ENCODE measurements at places on chromosomes 5 and 9.

DNA sequence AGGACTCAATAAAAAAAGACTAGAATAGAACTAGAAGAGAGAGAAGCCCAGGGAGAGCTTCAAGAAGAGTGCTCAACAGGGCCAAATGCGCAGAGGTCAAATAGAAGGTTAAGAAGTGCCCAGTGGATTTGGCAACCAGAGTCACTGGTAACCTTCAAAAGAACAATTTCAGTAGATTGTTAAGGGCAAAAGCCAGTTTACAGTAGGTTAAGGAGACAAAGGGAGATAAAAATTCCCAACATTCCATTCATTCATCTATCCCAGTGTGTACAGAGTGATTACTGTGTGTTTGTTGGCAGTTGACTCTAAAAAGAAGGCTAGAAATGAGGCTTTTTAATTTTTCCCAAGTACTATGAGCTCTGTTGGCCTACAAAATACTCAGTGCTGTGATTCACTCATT is 69.4 kb downstream of the RIGI start:
- DNase-seq, result no peak

GRCh38 chr9:134039386-134040175 is 14.3 kb downstream of the BRD3OS start:
- no peak for DNase-seq

GRCh38 chr9:16147726-16148125 is 594.9 kb downstream of the CCDC171 start:
- DNase-seq, result no peak

DNA sequence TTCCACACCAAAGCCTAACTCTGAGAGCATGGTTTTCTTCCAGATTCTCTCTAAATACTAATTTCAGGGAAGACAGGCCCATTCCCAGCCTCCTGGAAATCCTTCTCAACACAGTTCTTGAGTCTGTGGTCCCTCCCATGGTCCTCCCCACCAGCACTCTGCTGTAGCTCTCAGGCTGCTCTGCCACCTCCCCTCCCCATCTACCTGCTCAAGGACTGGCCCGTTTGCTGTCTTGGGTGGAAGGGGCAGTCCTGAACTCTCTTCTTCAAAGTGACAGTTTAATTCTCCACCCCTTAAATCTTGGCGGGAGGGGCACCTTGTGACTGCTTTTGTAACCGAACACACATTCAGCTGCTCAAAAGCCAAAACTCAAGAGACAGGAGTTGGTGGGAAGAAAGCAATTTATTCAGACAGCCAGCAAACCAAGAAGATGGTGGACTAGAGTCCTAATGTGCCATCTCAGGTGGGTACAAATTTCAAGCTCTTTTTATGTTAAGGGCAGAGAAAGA is 7.6 kb upstream of the LCN15 start:
- DNase-seq, result no peak

DNA sequence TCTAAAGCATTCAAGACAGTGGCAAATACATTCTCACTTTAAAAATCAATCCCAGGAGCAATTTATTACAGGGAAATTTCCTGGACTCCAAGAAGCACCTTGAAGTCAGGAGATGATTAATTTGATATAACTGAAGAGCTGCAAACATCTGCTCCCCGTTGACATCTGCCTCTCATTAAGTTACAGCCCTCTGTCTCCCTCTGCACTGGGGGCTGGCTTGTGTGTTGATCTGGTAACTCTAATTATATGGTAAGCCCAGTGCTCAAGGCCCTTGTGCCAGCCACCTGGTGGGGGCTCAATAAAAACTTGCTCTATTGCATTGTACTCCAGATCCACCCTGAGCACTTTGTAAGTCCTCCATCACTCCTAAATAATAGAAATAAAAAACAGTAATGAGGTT is 131.1 kb upstream of the ZNF462 start:
- no peak for DNase-seq

DNA sequence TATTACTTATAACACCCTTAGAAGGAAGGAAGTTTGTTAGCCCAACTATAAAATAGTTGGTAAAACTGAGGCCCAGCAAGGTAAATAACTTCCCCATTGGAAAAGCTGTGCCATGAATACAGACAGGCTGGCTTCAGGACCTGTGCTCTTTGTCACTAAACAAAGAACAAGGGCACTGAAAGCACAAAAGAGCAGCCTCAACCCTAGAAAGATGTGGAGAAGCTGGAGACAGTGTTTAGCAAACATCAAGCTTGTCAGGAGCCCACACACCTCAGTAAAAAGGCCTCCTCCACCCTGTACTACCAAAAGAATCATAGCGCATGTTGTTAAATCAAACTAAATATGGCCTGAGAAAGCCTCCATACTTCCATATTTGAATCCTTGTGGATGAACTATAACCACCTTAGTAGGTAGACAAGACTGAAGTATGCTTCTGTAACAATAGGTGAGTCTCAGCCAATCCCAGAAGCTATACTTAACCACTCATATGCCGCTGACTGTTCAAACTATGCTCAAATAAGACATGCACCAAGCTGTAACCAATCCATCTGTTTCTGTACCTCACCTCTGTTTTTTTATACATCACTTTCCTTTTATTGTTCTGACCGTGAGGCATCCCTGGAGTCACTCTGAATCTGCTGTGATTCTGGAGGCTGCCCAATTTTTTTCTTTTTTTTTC is 18.4 kb upstream of the SCGB3A2 start:
- DNase-seq, result no peak

DNA sequence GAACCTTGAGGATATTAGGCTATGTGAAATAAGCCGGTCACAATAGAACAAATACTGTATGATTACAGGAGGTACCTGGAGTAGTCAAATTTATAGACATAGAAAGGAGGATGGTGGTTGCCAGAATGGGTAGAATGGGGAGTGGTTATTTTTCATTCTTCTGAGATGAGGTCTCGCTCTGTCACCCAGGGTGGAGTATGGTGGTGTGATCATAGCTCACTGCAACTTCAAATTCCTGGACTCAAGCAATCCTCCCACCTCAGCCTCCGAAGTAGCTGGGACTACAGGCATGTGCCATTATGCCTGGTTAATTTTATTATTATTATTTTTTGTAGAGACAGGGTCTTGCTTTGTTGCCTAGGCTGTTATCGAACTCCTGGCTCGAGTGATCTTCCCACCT is 27.1 kb downstream of the SH3PXD2B start:
- no peak for DNase-seq

GRCh38 chr5:141484641-141485311 is at the start of gene PCDHGC4:
Gene PCDHGC4 (plus strand): TSS chr5:141485030. CDS start chr5:141485174, 144 bp downstream.
- no peak for DNase-seq

- DNase-seq, result no peak
Measured at GRCh38 chr5:62969409-62970120, 390.9 kb downstream of the LRRC70 start.

DNA sequence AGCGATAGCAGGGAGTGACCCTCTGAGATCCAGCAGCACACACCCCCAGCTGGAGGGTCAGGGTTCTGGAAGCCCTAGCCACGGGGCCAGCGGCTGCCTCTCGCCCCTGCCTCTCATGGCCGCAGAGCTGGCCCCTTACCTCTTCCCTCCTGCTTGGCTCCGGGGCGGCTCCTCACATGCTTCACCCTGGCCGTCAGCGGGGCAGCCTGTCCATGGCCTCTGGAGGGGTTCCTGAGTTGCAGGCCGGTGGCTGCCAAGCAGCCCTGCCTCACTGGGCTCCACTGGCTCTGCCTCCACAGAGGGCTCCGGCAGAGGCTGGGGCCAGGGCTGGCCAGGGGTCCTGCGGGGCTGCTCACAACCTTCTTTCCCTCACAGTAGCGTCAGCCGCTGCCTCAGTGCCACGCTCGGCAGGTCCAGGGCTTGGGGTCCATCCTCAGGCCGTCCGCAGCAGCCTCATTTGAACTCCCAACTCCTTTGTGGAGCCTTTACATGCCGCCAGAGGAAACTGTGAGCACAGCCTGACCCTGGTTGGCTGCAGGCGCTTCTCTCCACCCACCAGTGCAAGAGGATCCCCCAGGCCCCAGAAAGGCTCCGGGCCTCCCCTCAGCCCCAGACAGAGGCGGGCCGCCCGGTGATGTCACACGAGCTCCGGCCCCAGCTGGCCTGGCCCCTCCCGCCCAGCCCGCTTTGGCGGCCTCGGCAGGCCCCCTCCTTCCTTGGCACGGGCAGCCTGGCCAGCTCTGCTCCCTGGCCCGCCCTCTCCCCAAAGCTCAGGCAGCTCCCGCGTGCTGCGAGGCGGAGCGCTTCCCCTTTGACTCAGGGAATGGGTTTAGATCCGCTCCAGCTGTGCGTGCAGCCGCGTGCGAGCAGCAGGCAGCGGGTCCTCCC is at the start of gene ANGPTL2:
ANGPTL2 (minus strand) TSS at position 460 of the 888 bp plus-strand sequence. CDS start 13,904 bp downstream, outside the sequence.
- no peak for DNase-seq

DNA sequence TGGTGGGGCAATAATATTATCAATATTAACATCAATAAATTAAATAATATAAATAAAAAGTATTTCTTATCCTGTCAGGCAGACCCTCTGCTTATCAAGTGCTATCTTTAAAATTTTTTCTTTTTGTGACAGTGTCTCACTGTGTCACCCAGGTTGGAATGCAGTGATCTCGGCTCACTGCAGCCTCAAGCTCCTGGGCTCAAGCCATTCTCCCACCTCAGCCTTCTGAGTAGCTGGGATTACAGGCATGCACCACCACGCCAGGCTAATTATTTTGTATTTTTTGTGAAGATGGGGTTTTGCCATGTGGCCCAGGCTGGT is 53.2 kb downstream of the NDST1 start:
- no peak for DNase-seq

DNA sequence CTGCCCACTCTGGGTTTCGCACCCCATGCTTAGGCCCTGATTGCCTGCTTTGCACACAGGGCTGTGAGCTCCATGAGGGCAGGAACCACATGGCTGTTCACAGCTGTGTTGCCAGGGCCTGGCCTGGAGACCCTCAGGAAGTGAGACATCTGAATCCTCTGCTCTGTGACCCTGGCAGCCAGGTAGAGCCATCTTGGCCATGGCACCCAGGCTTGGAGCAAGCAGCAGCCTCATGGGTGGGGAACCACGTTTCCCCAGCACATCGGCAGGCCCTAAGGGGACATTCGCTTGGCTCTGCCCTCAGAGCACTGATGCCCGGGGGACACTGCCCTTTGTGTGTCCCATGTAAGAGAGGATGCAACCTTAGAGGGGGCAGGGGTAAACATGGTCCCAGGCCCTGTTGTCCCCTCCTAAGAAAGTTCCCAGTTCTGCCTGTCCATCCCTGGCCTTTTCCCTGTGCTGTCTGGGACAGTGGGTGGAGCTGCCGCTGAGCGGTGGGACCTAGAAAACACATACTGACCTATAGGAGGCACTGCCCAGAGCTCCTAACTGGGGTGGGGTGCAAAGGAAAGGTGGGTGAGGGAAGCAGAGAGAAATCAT is 144.1 kb upstream of the IER5L start:
- DNase-seq, result no peak

DNA sequence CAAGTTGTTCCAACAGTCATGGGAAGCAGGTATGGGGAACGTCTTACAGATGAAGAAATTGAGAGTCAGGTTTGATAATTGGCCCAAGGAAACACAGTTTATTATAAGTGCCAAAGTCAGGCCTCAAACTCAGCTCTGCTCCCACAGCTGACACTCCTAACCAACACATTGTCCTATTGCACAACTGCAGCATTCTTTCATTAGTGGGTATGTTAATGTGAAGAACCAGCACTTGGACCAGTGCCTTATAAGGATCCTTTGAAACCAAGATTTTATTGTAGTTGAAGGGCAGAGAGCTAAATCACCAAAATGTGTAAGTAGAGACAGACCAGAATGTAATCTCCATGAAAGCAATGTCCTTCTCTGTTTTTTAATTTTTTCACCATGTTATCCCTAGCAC is 56.1 kb downstream of the GRIA1 start:
- no peak for DNase-seq

- no peak for DNase-seq
Measured at GRCh38 chr5:9467199-9468059, 78.4 kb downstream of the SEMA5A start.

GRCh38 chr9:91033797-91034196 is 232.2 kb downstream of the SYK start:
- DNase-seq, result peak; percentile 70
